Epithelial cell of proximal tubule (primary cell): ENCODE measurements at places on chromosomes 5 and 9. TPM values are rescaled to one million over a fixed set of nuclear protein-coding genes. Genes with fewer than 3 reads are reported as not detected.

MRRF gene
- total RNA-seq: 27.3 and 48.8 TPM in 2 replicates

PCDHA9 gene
- total RNA-seq: not detected in 2 replicates

GRCh38 chr9:96858670-96859069, 4.4 kb upstream of the ZNF782 start:
- no peak for DNase-seq

PROB1 gene
- total RNA-seq: 2.7 and 3.1 TPM in 2 replicates

DNA sequence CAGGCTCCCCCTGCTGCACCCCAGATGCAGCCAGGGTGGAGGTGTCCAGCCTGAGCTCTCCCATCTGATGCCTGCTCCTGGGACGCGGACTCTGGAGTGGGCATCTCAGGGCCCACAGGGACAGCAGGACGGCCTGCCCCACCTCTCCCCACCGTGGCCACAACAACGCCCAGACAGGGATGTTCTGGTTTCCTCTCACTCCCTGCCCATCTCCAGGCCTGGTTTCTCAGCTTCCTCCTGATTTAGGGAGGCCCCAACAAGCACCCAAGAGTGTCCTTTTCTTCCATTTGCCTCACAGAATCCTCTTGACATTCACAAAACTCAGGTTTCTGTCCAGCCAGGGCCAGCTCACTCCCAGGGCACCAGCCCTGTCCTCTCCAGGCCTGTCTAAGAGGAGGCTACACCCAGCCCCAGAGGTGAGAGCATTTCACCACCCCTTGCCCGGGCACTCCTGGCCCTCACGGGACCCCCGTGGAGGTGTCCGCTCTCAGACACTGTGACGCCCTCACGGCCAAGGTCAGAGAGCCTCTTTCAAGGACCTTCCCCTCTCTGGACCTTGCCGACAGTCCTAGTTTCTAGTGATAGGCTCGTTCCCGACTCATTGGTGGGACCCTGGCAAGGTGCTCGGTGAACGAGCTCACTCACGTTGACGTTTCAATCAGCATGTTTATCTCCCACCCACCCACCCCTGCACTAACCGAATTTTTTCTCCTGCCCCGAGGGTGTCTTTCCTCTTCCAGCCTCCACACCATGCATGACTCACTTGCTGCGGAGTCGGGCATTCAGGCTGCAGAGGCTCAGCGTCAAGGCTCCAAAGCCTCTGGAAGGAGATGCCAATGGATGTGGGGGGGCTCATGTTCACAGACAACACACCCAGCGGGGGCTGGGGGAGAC, 62.0 kb upstream of the UNC5A start:
- no peak for DNase-seq

ANKS6 gene
- total RNA-seq: 23.8 and 28.6 TPM in 2 replicates

- no peak for DNase-seq
These were observed 56.1 kb downstream of the WWC1 start for GRCh38 chr5:168347368-168348083.

QRFP gene
- total RNA-seq: not detected in 2 replicates

GRCh38 chr5:72951671-72952468, 4.0 kb upstream of the FCHO2 start:
- peak; percentile 80 for DNase-seq

GRCh38 chr5:38479315-38479904, 77.0 kb downstream of the LIFR start:
- DNase-seq: no peak

- DNase-seq: no peak
These were observed 1.7 kb upstream of the RXRA start for GRCh38 chr9:134324359-134325095.

DNA sequence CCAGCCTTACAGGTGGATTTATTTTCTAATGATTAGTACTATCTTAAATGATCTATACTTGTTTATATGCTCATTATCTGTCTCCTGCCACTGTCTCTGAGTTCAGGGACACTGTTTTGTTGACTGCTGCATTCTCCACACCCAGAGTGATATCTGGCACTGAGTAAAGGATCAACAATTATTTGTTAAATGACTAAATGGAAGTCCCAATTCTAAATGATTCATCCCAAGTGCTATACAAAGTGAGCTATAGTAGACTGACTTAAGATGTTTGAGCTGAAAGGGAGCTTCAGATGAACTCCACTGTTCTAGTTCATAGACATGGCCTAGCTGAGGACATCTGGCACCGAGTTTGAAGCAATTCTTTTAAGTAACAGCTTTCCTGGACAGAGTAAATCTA, 40.5 kb downstream of the ITGA2 start:
- no peak for DNase-seq

SLC6A3 gene
- total RNA-seq: not detected in 2 replicates

DNA sequence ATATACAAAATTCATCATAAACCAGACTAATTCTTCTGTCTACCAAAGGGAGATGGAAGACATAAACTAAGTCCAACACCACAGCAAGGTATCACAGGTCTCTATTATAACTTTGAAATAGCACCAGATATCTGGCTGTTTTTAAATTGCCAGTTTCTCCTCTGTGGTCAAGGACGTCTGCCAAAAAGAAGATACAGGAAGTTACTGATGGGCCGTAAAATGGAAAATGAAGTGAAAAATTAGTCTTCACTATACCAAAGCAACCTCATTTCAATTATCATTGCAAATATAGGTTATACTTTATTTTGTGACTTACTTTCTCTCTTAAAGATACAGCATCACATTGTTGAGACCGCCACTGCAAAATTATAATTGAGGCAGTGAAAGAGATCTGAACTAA, 225.5 kb downstream of the NDUFS4 start:
- no peak for DNase-seq

DNA sequence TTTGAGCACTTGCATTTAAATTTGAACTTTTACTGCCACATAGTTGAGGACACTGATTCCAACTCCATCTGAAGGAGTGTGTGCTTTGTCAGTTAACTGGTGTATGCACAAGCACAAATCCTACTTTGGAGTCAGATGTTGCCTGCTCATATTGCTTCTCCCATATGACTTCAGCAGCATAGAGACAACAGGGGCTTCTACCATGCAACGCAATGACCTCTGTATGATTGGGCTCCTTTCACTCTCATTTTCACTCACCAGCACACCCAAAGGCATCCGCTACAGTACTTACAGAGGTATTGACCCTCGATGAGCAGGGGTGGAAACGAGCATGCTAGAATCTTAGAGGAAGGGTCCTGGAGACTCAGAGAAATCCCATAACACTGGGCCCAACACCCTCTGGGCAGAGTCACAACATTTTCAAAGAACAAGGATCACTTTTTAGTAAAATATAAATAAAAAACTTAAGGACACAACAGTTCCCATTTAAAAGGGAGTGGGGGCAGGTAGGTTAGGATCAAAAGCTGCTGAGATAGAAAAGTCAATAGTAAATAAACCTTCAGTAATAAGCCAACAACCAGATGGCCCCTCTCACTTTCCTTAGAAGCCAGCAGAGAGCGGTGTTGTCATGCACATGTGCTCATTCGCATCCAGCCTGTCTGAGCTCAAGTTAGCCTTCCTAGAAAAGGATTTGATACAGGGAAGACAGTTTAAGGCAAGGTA, 203.8 kb downstream of the SNCAIP start:
- DNase-seq: peak; percentile 29

GRCh38 chr5:73280386-73280785, 107.4 kb downstream of the TMEM174 start:
- DNase-seq: no peak
